ENCODE measurements at places on chromosomes 2 and 18.

DNA sequence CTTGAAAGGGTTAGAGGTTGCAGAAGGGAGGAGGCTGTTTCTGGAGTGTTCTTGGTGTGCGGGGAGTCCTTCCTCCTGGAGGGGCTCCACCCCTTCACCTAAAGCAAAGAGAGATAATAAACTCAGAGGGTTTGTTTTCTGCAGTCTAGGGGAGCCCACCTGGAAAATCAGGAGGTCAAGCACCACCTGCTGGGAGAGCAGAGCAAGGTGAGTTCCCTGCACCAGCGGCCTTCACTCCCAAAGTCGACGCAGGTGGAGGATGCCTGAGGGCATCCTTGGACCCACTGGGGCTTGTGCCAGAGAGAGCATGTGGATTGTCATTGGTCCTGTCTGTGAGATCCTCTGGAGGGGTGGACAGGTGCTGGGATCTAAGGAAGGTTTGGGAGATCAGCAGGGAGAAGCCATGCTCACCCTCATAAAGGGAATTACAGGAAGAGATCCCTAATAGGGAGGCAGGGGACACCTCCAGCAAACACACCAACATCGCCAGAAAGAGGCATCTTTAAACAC lies 116.7 kb downstream of the KCNF1 start:
- no peak for DNase-seq

GRCh38 chr2:240524963-240525718 lies 32.6 kb downstream of the ANKMY1 start:
- no peak for DNase-seq

DNA sequence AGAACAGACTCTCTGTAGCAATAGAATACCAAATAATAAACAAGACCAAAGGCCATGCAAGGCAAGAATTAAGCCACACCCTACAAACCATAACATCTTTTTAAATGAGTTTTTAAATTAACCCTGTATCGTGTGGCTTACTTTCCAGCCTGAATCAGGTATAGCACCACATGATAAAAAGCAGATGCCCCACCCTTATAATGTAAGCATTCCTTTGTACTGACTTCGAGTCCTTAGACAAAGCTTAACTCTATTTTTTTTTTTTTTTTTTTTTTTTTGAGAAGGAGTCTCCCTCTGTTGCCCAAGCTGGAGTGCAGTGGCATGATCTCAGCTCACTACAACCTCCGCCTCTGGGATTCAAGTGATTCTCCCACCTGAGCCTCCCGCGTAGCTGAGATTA lies 1.7 kb upstream of the C2orf42 start:
- no peak for DNase-seq

- no peak for DNase-seq
Observed at GRCh38 chr18:28193177-28193778, 16.3 kb upstream of the CDH2 start.

DNA sequence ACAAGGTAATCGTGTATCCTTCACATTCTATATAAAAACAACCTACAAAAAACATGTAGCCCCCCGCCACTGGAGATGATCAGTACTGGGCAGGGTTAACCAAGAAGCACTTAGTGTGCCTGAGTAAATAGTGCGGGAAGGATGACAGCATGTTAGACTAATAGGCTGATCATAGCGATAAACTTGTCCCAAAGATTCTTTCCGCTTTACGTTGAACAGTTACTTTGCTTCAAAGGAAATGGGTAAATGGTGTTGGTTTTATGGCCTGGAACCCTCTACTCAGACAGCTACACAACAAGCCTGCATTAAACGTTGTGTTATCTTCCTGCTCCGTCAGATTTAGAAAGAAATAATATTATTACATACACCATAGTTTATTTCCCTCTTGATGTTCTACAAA lies 67.7 kb downstream of the CTAGE1 start:
- peak; percentile 32 for DNase-seq

DNA sequence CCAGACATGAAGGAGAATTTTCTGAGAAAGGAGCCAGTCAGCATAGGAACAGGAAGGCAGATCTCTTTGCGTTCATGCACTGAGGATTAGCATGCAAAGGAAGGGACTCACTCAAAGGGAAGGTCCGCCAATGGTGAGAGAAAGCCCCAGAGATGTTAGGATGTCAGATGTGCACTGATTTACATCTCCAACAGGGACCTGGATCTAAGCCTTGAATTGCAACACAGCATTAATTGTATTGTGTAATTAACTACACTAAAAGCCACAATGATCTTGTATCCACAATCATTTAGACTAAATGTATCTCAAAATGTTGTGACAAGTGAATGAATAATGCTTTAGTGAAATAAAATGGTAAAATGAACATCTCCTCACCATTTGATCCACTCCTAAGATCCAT lies 4.2 kb downstream of the SERPINB5 start:
- no peak for DNase-seq

DNA sequence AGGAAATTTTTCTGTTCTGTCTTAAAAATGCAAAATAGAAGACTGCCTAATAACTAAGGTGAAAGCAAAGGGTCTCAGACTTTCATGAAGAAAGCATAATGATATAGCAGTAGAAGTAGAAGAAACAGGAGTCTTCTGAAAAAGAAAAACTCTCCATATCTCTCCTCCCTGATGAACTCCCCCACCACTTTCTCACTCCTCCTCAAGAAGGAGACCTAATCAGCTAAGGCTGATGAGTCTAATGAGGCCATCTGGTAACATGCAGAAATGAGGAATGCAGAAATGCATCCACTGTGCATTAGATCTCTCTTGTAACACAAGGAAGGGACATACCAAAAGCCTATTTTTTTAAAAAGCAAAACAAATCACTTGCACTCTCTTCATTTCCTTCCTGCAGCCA lies 273.7 kb upstream of the UBE2E3 start:
- peak; percentile 41 for DNase-seq

All from fibroblast of skin of right quadriceps (primary cell).